ENCODE measurements at places on chromosomes 2 and 18.

DNA sequence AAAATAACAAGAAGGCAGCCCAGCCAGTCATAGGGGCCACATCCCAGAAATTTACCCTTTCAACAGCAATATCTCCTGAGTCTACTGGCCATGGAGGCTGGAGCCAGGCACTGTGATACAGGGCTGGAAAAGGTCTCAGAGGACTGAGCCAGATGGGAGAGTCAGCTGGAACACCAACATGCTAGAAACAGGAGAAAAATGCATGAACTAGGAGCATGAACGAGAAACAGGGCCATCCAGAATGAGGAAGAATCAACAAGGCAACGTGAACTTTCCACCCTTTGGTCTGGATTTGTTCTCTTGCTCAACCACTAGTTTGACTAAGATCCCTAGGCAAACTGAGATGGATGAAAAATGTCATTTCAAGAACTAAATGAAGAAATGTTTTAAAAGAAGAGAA is 13.1 kb downstream of the PID1 start:
- no peak for DNase-seq

DNA sequence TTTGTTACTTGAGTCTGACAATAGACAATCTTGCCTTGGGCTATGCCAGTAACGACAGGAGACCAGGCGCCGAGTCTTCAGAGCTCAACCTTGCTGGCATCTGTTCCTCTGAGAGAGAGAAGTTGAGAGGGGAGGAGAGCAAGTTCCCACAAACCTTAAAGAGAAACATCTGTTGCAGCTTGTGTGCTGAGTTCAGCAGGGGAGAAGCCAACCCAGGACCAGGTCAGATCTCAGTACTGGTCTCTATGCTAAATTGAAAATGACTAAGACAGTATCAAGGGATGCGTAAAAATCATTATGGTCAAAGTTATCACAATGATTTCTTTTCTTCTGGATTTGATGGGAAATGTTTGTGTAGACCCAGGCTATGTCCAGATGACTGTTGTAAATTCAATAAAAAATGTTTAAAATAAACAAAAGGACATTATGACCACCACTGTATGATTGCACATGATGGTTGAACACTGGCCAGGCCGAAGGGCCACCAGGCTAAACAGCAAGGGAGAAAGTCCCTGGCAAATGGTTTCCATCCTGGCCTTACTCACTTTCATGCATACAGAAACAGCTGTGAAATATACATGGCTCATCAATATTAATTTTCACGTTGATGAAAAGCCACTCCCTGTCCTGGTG is 100.3 kb upstream of the PMAIP1 start:
- DNase-seq = no peak

DNA sequence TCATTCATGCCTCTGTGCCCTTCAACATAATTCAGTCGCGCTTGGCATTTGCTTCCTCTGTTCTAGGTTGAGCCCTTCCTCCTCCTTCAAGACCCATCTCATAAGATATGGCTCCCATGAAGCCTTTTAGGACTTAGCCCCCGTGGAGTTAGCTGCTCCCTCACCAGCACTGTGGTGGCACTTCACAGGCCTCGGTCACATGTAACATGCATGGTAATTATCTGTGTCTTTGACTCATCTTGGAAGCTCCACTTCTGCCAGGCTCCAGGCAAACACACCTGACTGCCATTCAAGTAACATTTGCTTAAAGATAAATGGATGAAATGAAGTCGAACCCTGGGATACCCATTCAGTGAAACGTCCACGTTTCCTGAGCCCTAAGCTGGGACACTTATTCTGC is 484.7 kb downstream of the EIPR1 start:
- no peak for DNase-seq

DNA sequence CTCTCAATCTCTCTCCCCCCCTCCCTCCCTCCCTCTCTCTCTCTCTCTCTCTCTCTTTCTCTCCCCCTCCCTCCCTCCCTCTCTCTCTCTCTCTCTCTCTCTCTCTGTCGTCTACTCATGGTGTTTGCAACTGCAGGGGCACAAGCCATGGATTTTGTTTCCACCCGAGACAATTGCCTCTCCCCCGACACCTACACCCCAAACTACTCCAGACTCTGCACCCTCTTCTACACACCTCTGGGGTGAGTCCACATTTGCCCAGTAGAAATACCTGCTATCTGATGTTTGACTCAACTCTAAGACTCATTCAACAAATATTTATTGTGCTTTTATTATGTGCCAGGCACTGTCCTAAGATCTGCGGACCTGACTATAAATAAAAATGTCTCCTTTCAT is 93.7 kb downstream of the TMEM17 start:
- no peak for DNase-seq

DNA sequence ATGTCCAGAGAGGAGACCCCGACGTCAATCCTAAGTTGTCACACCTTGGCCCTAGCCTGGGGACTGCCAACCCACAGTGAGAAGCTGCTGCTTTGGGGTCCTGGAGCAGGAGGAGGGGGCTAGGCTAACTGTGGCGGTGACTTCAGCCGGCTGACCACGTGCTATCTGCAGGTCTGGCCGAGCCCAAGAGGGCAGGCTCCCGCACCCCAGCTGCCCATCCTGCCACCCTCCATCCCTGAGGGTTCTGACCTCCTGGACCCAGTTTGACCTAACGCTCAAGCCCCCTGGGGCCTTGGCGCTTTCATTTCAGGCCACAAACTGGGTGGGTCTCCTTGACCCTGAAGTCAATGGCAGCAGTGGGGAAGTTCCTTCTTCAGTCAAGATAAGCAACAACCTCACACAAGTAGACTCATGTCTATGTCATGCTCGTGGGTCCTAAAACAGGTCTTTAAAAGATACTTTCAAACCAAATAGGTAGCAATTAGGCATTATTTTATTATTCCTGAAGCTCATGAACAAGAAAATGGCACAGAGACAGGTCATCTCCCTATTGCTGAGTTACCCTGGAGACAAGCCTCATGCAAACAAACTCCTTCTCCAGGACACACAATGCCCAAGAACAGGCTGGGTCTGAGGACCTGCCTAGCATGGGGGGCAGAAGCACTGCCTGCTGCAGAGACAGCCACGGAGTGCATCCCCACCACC is 2.3 kb downstream of the HES6 start:
- no peak for DNase-seq

GRCh38 chr18:55501982-55502710 is 85.8 kb downstream of the TCF4 start:
- no peak for DNase-seq

All from stimulated activated naive B cell treated with anti-CD40 and anti-IgM and Interleukin-4, amounts not matched to agents 10 μg/mL and 1 μg/mL and 100 μg/mL, for 72 hours (primary cell).